ENCODE measurements at places on chromosomes 1 and 21.

- no peak for DNase-seq
Measured at GRCh38 chr21:26049803-26050202, 120.8 kb downstream of the APP start.

GRCh38 chr1:52904927-52905698 lies 16.4 kb downstream of the ECHDC2 start:
- peak; percentile 81 for DNase-seq

DNA sequence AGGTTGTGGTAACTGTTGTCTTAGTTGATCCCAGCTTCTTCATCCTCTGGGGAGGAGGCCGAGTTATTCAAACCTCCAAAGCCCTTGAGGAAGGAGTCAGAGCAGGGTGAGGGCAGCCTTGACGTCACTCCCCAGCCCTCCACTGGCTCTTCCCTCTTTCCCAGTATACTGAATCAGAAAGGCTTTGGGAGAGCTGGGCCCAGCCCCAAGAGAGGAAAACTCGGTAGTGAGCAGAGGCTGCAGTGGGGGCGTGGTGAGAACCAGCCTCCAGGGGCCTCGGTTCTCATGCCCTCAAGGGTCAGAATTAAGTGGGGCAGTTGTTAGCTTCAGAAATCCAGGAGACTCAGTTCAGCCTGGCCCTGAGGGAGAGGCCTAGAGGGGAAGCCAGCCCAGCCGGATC lies 1.8 kb upstream of the GJA4 start:
- DNase-seq: no peak

DNA sequence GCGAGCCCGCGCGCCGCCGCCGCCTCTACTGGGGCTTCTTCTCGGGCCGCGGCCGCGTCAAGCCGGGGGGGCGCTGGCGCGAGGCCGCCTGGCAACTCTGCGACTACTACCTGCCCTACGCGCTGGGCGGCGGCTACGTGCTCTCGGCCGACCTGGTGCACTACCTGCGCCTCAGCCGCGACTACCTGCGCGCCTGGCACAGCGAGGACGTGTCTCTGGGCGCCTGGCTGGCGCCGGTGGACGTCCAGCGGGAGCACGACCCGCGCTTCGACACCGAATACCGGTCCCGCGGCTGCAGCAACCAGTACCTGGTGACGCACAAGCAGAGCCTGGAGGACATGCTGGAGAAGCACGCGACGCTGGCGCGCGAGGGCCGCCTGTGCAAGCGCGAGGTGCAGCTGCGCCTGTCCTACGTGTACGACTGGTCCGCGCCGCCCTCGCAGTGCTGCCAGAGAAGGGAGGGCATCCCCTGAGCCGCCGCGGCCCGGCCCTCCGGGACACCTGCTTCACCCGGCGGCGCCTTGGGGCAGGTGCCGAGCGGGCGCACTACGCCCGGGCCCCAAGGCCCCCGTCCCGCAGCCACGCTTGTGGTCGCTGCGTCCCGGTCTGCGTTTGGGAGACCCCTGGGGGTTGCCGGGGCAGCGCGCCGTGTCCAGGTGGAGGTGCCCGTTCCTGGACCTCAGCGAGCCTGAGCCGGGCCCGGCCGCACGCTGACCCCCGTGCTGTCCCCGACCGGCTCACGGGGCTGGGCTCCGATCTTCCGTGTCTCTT lies 944 bp downstream of the B3GALT6 start:
- DNase-seq: no peak

- no peak for DNase-seq
Measured at GRCh38 chr1:24118410-24119242, 6.7 kb upstream of the MYOM3 start.

DNA sequence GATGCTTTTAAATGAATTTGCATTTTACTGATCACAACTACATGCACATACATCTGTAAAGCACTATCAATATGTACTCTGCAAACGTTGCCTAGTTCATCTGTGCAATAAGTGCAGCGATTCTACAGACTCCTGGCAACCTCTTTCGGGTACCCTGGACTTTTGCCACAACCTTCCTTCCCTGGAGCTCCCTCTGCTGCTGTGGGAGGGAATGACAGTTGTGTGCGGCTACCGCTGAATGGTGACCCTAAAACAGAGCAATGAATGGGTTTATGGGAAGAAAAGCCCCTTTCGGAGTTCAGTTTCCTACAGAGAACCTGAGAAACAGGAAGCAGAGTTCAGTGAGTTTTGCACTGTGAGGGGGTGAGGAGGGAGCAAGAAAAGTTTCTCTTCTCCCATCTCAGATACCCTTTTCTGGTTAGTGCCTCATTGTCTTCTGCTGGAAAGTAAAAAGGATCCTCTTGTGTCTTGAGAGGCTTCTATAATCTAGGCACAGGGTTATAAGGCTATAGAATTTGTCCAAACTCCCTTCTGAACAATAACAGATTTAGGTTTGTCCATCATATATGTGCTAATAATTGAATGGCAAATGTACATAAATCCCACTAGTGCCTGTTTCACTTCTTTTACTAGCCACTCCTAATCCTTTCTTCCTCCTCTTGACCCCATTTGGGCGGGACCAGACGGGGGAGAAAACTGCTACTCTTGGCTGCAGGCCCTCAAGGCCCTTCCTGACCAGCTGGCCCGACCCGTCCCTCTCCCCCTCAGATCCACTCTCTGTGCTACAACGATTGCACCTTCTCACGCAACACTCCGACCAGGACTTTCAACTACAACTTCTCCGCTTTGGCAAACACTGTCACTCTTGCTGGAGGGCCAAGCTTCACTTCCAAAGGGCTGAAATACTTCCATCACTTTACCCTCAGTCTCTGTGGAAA lies 19.8 kb upstream of the SARS1 start:
- peak; percentile 79 for DNase-seq

DNA sequence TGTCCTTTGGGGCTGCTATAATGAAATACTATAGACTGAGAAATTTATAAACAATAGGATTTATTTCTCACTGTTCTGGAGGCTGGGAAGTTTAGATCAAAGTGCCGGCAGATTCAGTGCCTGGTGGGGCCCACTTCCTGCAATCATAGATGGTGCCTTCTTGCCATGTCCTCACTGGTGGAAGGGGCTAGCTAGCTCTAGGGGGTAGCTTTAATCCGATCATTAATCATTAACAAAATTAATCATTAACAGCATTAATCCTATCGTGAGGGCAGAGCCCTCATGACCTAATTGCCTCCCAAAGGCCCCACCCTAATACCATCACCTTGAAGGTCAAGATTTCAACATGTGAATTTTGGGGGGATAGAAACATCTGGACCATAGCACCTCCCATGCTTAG lies 124.3 kb downstream of the TRABD2B start:
- DNase-seq: no peak

GRCh38 chr1:101884621-101885020 lies 112.1 kb downstream of the OLFM3 start:
- DNase-seq: no peak

DNA sequence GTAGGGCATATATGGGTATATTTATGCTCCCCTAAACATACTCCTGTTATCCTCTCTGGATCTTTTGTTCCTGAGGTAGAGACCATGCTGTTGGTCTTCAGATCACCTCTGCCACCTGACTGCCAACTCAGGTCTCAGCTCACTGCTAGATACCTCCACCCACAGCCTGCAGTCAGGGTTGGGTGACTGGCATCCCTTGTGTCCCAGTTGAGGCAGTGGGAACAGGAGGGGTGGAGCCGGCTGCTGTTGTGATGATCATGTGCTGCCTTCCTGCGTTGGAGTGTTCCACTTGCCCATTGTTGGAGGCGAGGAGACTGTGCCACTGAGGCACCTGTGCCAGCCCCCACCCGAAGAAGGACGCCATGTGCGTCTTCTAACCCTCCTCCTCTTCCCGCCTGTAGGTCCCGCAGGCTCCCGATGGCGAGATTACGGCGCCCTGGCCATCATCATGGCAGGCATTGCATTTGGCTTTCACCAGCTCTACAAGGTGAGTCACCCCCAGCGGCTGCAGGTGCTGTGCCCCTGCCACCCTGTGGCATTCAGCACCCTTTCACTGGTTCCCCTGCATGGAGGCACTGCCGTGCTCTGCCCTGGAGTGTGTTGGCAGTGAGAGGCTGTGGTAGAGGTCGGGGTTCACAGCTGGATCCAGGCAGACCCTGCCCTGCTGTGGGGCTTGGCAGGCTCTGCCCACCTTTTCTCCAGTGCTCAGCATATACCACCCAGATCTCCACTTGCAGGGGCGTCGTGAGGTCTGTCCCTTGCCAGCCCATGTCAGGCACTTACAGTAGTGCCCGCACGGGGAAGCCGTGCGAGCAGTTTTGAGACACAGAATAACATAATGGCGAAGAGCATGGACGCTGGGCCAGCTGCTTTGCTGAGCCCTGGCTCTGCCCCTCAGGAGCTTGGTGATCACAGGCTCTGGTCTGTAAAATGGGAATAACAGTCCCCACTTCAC lies 143.5 kb downstream of the PEX14 start:
- no peak for DNase-seq

GRCh38 chr1:74811436-74812179 lies 78.7 kb downstream of the TYW3 start:
- peak; percentile 0 for DNase-seq

GRCh38 chr1:201637282-201638079 lies 98.6 kb downstream of the NAV1 start:
- no peak for DNase-seq

GRCh38 chr1:119371815-119372214 lies 3.2 kb downstream of the HAO2 start:
- no peak for DNase-seq

GRCh38 chr1:186420923-186421322 lies 40.0 kb downstream of the PDC start:
- DNase-seq: peak; percentile 46

- no peak for DNase-seq
Measured at GRCh38 chr1:89827902-89828301, 7.1 kb downstream of the LRRC8D start.

DNA sequence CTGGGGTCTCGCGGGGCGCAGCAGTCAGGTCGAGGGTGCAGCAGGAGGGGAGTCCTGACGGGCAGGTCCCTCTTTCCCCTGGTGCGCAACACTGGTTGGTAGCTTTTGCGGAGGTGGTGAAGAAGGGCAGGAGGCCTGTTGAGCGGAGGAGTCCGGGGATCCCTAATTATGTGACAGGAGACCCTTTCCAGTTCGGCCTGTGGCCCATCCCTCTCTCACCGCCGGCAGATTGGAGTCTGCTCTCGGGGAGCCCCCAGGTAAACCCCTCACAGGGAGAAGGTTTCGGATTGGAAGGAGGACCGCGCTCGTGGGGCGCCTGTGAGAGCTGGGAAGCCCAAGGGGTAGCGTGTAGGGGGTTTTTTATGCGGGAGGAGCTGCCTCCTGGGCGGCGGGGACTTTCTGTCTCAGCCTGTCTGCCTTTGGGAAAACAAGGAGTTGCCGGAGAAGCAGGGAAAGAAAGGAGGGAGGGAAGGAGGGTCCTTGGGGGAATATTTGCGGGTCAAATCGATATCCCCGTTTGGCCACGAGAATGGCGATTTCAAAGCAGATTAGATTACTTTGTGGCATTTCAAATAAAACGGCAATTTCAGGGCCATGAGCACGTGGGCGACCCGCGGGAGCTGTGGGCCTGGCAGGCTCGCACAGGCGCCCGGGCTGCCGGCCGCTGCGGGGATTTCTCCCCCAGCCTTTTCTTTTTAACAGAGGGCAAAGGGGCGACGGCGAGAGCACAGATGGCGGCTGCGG lies 9.5 kb downstream of the SIM2 start:
- DNase-seq: peak; percentile 27

GRCh38 chr21:29074007-29074376 lies 544 bp upstream of the CCT8 start:
- DNase-seq: no peak

GRCh38 chr1:9129266-9130041 lies 552 bp upstream of the GPR157 start:
- DNase-seq: peak; percentile 89

DNA sequence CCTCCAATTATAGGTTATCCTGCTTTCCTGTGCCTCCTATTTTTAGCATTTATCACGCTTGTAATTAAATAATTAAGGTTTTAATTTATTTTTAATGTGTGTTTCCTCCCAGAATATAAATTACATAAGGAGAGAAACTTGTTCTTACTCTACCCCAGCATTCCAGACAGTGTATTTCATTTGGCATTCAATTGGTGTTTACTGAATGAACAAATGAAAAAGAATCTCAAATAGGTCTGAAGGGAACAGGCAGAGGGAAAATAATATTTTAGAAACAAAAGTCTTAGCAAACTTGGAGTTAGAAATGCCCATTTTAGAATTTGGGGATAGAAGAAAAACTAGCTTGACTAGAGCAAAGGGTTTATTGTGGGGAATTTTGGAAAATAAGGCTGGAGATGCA lies 9.9 kb upstream of the RSRP1 start:
- no peak for DNase-seq

GRCh38 chr1:14737561-14738094 lies 139.1 kb downstream of the KAZN start:
- DNase-seq: no peak

DNA sequence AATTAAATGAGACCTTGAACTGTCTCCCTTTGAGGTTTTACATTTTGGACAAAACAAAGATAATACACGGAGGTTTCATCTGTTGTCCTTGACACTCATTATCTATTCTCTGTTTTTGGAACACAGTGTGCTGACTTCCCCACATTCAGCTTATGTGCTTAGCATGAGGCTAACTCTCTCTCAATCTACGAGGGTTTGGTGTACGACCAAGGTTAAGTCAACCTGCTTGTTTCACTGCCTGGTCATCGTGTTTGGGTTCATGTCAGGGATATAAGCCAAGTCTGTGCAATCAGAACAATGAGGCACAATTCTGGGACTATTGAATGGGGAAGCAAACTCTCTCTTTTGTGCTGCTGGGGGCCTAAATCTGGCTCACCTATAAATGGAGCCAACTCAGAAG lies 328.5 kb upstream of the USP25 start:
- DNase-seq: no peak

DNA sequence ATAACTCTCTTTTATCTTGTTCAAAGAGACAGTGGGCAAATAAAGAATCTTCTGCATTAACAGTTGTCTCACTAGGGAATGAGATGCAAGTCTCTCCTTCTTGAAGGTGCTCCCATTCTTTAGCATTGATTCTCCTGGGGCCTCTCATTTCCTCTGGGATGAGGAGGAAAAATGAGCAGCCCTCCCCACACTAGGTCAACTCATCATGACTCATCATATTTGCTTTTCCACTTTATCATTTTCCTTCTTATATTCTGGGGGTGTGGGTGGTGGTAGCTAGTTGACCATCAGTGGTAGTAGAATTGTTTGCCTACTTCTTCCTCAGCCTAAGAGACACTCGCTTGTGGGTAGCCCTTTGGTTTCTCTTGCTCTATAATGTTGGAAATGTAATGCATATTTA lies 182.0 kb upstream of the C1orf87 start:
- no peak for DNase-seq

- DNase-seq: no peak
Measured at GRCh38 chr1:180793451-180793850, 119.2 kb upstream of the KIAA1614 start.

GRCh38 chr1:236685205-236685916 lies 938 bp upstream of the ACTN2 start:
- DNase-seq: no peak

DNA sequence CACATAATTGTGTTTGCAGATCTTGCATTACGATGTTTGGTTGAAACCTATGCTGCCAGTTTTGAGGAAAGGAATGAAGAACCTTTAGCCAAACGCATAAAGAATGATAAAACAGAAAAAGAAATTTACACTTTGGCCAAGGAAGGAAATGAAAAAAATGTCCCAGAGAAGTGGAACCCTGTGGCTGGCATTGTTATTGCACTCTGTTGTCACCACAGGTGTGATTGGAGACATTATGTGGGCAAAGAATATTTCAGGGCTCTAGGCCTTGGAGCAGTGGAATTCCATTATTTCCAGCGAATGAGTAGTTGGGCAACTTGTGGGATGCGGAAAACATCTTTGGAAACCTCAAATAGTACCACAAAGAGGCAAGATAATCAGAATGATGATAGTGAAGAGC lies 14.9 kb downstream of the TRMT13 start:
- no peak for DNase-seq

Data from GM13976 (cell line).